ENCODE measurements at places on chromosomes 4 and X.

GRCh38 chr4:164700471-164700870 is 53.5 kb upstream of the SMIM31 start:
- DNase-seq: peak; percentile 20

- peak; percentile 72 for DNase-seq
Measured at GRCh38 chrX:44898411-44899221, 25.6 kb downstream of the KDM6A start.

- DNase-seq: no peak
Measured at GRCh38 chr4:88242144-88242543, 42.2 kb downstream of the PPM1K start.

GRCh38 chr4:81807386-81807785 is 335.7 kb upstream of the RASGEF1B start:
- no peak for DNase-seq

DNA sequence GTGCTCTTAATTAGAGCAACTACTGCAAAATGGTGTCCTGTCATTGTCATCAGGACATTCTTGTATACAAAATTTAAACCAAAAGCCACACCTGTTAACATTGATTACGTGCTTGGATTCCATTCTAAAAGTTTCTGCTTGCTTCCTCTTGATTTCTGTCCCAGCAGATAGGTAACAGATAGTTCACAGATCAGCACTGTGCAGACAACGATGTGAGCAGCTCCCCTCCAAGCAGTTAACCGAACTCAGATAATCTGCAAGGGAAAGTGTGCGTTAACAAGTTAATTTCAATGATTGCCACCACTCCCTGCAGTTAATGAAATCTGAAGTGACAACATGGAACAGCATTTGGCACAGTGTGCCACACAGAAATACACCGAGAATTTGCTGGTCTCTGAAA is 54.4 kb upstream of the RELL1 start:
- peak; percentile 69 for DNase-seq

DNA sequence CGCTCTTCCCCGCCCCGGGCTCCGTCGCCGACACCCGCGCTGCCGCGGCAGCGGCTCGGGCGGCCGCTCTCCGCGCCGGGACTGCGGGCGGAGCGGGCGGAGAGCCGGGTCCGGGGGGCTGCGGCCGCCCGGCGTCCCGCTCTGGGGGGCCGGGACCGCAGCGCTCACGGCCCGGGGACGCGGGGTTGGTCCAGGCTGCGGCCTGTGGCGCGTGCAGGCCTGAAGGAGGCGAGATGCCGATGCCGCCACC is 492 bp downstream of the GALNT7 start:
- no peak for DNase-seq

DNA sequence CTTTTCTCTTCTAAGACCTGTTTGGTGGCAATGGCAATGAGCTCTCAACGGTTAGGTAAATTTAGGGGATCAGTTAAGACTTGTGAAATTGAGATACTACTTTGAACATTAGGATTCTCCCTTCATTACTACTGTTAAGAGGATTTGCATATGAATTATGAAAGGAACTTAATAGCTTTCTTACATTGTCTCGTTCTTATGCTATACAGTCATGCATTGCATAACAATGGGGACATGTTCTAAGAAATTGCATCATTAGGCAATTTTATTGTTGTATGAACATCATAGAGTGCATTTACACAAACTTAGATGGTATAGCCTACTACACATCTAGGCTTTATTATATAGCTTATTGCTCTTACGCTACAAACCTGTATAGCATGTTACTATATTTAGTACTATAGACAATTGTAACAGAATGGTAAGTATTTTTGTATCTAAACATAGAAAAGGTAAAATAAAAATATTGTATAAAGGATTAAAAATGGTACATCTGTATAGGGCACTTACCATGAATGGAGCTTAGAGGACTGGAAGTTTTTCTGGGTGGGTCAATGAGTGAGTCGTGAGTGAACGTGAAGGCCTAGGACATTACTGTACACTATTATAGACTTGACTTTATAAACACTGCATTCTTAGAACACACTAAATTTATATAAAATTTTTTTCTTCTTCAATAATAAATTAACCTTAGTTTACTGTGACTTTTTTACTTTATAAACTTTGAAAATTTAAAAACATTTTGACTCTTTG is 62.5 kb downstream of the PAQR3 start:
- no peak for DNase-seq

Measured in hematopoietic multipotent progenitor cell treated with erythropoietin and hydrocortisone succinate and interleukin-3 and kit ligand, for 8 days (in vitro differentiated cells).